ENCODE measurements at places on chromosomes 4 and X.

GRCh38 chr4:99724067-99724466 lies 66.4 kb upstream of the C4orf54 start:
- DNase-seq, result no peak

DNA sequence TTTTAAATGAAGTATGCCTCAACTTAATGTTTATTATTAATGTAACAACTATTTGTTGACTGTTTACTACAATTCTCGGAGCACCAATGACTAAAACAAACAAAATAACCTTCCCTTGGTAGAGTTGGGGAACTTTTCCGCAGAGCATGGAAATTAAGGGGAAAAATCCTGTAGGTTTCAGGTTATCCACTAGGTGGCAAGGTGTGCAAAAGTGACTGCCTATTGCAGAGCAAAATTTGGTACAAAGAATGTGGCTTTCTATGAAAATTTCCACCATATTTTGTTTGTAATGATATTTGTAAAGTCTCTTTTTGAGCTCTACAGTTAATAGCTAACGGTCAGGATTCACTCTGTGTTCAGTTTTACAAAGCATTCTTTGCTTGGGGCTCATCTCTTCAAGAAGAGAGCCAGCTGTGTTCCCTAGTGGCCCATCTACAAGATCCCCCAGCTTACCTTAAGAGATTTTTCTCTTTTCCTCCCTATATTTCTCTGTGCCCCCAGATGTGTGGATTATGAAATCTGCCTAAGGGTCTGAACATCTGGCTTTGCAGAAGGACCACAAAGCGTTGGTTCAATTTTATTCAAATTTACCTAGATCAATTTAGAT lies 61.1 kb downstream of the FBXO8 start:
- DNase-seq, result peak; percentile 32

DNA sequence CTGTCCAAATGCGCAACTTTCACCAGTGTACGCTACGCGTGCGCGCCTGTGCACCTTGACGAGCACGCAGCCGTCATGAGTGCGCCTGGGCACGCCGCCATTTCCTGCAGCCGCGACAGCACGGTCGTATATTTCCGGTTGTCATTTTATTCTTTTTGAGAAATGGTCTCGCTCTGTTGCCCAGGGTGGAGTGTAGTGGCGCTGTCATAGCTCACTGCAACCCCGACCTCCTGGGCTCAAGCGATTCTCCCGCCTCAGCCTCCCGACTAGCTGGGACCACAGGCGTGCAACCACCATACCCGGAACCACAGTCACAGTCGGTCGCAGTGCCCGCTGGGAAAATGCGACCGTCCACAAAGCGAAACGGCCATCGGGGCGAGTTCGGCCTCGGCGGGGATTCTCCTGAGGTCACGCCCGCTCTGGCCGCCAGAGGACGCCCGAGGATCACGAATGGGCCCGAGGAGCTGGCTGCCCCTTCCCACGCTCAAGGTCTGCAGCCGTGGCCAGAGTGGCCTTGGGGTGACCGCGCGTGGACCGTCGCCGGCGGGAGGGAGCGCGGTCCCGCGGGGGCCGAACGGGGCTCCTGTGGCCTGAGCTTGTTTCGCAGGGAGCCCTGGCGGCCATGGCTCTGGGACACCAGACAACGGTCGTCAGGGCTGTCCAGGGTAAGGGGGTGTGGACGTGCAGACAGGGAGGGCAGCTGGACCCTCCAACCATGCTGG lies 23.7 kb upstream of the PNMA3 start:
- DNase-seq, result peak; percentile 67

- no peak for DNase-seq
Measured at GRCh38 chr4:23039818-23040217, 347.1 kb downstream of the GBA3 start.

DNA sequence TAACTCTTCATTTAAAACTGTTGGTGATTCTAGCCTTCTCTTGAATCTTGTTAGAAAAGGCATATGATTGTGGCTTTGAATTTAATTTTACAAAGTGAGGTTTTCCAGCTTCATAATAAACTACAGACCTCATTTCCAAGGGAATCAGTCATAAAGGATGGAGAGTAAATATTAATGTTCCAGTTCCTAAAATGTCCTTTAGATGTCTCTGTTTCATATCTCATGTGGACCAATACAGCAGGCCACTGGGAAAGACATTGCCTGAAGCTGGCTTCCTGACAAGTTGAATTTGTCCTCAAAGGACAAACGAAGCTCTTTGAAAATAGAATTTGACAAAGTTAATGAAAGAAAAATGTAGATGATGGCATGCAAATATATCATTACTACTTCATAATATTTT lies 125.4 kb downstream of the ZNF330 start:
- peak; percentile 42 for DNase-seq

GRCh38 chr4:154073107-154073822 lies 284.4 kb upstream of the SFRP2 start:
- no peak for DNase-seq

DNA sequence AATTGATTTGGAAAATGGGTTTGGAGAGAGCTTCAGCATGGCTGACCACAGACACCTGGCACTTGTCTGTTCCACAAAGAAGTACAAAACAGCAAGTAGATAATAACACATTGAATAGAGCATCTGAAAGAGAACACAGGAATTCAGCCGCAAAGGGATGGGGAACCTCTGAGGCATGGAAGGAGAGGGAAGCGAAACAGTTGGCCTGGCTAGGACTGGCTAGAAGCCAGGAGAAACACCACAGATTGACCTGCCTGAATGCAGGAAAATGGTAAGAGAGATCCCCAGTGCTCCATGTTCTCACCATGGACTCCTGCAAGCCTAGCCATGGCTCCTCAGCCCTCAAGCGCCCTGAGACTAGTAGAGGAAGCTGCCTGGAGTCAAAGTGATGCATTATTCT lies 169.7 kb upstream of the SH3RF1 start:
- no peak for DNase-seq

GRCh38 chr4:29948858-29949257 lies 771.3 kb upstream of the PCDH7 start:
- DNase-seq, result no peak

GRCh38 chr4:163070023-163070422 lies 96.7 kb downstream of the NAF1 start:
- DNase-seq, result no peak

- no peak for DNase-seq
Measured at GRCh38 chrX:5586726-5587125, 641.9 kb downstream of the NLGN4X start.

- no peak for DNase-seq
Measured at GRCh38 chrX:119647552-119648420, 41.6 kb upstream of the NKRF start.

DNA sequence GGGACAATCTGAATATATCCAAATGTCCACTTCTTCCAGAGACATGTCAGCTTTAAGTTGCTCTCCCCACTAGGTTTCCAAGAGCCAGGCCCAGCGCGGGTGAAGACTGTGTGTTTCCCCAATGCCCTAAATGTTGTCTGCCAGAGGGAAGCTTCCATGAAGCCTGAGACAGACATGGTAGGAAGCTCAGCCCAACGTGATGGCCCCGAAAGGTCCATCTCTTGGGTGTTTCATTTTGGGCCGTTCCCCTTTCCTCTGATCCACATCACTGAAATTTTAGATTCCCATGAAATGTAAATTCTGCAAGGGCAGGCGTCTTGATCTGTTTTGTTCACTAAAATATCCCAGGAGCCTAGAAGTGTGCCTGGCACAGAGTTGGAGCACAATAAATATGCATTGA lies 25.4 kb upstream of the PROM1 start:
- no peak for DNase-seq

GRCh38 chr4:53141308-53141707 lies 224.6 kb downstream of the SCFD2 start:
- no peak for DNase-seq

DNA sequence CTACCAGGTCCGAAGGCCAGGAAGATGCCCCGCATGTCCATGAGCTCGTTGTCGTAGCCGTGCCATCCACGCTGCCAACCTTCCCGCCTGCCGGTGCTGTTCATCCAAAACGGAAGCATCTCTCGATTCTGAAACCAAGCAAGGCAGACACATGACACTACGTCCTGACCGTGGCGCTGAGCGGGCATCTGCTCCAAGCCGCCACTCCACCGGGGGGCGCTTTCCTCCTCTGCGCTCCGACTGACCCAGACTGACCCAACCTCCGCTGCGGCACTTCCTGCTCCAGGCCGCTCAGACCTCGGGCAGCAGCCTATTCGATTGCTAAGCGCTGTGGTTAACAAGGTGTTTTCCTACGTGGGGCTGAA lies 120.5 kb downstream of the ENPP6 start:
- no peak for DNase-seq

DNA sequence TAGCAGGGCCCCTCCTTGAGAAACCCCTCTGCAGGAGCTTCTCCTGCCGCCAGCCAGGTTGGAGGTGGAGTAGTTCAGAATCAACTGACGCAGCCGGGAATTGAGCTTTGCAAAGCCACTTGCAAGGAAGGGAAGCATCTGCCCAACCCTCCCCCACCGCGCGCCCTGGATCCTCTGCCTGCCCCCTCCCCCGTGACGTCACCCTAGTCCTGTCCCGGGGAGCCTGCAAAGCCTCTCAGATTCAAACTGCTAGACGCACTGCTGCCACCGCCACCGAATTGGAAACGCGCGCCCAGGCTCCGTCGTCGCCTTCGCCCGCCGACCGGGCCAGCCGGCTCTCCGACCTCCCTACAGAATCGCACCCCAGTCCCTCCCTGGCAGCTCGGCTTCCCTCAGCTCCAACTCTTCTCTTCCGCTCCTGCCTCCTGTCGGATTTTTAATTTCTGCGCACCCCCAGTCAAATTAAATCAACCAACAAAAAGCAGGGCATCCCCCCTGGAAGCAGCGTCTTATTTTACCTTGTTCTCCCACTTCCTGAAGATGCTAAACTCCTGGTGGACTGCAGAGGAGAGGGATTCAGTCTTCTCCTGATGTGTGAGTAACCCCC lies 3.8 kb downstream of the SLITRK2 start:
- DNase-seq, result no peak

GRCh38 chr4:84150177-84150576 lies 348.9 kb downstream of the NKX6-1 start:
- DNase-seq, result no peak

DNA sequence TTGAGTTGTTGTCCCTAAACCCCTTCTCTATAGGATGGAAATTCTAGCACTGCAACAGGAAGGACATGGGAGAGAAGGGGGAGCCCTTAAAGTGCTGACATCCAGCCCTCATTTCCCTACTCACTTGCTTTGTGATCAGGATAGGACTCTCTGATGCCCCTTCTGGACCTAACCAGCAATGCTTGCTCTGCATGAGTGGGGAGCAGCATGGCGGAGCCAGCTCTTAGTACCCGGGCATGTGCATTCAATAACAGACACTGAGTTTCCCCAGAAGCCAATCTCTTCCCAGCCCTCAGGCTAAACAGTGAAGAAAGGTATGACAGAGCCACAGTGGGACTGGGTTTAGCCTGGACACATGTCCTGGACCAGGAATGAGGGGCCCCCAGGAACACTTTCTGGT lies 14.0 kb downstream of the SOD3 start:
- DNase-seq, result no peak

- no peak for DNase-seq
Measured at GRCh38 chr4:98794565-98795205, 134.2 kb downstream of the EIF4E start.

DNA sequence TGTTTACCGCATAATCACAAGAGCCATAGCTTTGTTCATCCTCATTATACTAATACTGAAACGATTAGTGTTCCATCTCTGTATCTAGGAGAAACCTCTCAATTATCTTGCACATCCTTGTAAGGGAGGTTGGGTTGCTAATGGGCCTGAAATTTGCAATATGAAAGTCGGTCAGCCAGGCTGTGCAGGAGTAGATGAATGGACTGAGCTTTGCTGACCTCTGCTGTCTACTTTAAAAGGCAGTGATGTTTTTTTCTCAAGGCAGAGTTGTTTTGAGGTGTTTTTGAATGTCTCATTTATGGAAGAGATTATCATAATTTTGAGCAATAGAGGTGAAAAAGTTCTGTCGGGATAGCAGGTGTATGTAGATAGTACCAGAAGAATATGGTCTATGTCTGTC lies 47.9 kb upstream of the LINC00632 start:
- DNase-seq, result no peak

- no peak for DNase-seq
Measured at GRCh38 chr4:152501846-152502536, 33.9 kb downstream of the FBXW7 start.

DNA sequence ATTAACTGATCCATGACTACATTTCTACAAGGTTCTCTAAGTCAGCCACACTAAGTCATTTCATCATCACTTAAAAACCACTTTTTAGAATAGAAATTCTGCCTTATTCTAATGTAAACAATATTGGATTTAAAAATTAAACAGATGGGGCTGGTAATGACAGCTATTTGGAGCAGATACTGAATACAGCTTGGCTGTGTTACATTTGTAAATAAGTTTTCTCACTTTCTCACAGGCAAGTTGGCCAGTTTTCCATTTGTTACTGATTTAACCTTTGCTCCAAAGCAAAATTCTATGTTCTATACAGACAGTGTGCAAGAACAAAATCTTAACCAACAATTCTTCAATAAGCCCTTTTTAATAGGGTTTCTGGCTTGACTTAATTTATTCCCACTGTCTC lies 370.7 kb downstream of the GRIA2 start:
- DNase-seq, result no peak

GRCh38 chrX:11430271-11430670 lies 137.1 kb downstream of the AMELX start:
- no peak for DNase-seq

- peak; percentile 72 for DNase-seq
Measured at GRCh38 chr4:57055886-57056285, 54.3 kb downstream of the IGFBP7 start.

DNA sequence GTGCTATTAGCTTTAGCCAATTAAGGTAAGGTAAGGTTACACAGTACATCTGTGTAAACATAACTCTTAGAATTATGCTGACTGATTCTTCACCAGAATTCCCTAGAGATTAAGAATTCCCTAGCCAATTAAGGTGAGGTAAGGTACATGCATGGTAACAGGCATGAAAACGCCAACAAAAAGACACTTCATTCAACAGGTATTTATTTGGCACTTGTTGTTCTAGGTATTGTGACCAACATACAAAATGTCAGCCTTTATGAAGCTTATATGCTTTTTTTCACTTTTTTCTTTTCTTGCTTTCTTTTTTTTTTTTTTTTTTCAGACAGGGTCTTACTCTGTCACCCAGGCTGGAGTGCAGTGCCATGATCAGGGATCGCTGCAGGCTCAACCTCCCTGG lies 47.2 kb downstream of the EDNRA start:
- DNase-seq, result no peak

DNA sequence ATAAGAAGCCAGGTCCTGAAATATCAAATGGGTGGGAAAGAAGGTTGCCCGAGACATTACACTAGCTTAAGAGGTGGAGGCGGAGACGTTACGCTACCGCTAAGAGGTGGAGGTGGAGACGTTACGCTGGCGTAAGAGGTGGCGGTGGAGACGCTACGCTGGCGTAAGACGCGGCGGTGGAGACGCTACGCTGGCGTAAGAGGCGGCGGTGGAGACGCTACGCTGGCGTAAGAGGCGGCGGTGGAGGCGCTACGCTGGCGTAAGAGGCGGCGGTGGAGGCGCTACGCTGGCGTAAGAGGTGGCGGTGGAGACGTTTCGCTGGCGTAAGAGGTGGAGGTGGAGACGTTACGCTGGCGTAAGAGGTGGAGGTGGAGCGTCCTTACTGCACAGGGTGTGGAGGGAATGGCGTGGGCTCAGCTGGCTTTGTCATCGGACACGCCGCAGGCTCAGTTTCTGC lies 12.8 kb downstream of the CYP4V2 start:
- peak; percentile 63 for DNase-seq

Measured in BE2C (cell line).